Retina (tissue), 1 donor: ENCODE measurements at places on chromosomes 11 and 22.
A peak's percentile ranks its signal among the peaks of the same experiment; 100 is the strongest.

- no peak for DNase-seq
Measured at GRCh38 chr11:10609636-10610035, 41.2 kb upstream of the LYVE1 start.

- no peak for DNase-seq
Measured at GRCh38 chr11:88424881-88425280, 87.3 kb upstream of the CTSC start.

DNA sequence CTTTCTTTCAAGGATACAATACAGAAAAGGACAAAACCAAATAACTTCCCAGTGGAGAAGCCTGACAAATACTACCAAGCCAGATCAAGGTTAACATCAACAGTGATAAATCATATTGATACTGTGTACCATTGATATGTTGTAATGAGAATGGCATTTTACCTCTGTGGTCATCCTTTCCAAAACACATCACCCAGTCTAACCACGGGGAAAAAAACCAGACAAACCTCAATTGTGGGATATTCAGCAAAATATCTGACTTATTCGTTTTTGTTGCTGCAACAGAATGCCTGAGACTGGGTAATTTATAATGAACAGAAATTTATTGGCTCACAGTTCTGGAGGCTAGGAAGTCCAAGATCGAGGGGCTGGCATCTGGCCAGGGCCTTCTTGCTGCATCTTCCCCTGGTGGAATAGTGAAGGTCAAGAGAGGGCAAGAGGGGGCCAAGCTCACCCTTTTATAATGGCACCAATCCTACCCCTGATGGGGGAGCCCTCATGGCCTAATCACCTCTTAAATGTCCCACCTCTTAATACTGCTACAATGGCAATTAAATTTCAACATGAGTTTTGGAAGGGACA lies 66.1 kb downstream of the FAM76B start:
- DNase-seq: no peak

GRCh38 chr22:37999640-38000272 lies 15.4 kb upstream of the SOX10 start:
- no peak for DNase-seq

GRCh38 chr11:7418906-7419305 lies 66.4 kb upstream of the OLFML1 start:
- DNase-seq: no peak

DNA sequence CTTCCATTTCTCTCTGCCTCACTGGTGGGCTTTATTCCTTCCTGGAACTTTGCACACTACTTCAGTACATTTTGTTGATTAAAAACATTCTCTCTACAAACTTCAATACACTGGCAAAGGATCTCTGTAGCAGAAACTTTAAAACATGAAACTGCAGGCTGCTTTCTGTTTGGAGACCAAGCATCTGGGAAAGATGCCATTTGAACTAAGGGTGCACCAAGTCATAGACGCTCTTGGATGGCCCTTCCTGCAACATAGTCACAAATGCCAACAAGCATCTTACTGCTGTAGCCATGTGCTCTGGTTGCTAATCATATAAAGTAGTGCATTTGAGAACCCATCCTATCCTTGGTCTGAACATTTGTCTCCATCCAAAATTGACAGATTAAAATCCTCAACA lies 56.4 kb downstream of the SNX19 start:
- DNase-seq: no peak

- no peak for DNase-seq
Measured at GRCh38 chr11:101096036-101096704, 33.4 kb downstream of the PGR start.

GRCh38 chr11:123429913-123430720 lies at the start of gene GRAMD1B:
Gene GRAMD1B (plus strand): TSS chr11:123430269. CDS start chr11:123430793, 524 bp downstream.
- peak; percentile 91 for DNase-seq

DNA sequence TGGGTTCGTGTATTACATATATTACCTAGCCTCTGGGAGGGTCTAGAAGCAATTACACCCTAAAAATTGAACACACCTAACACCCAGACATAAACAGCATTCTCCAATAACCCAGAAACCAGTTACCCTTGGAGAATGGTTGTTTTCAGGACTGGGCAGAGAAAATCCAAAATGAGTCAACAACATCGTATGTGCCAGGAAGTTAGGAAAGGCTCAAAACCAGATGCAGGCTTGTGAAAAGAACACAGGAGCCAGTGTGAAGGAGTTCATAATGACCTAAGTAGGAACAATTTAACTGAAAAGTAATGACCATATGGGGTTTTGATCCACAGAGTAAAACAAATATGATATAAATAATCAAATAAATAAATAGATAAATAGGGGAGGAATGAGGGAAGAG lies 5.1 kb upstream of the CLPB start:
- DNase-seq: no peak

- no peak for DNase-seq
Measured at GRCh38 chr11:119030029-119030328, 698 bp downstream of the SLC37A4 start.

DNA sequence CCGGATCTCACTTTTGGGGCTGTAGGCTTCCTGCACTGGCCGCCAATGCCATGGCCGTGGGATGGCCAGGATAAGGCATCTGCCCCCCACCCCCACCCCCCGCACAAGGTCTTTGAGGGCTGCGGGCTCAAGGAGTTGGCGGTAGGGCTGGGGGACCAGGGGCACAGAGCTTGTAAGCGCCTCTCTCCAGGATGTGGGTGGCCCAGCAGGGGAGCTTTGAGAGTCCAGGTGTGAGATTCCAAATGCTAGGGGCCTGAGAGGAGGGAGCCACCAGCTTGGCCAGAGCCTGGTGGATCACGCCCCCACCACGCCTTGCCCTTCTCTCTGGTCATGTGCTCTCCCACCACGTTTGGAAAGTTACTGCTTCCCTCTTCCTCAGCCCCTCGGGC lies 5.0 kb downstream of the CD81 start:
- DNase-seq: no peak

DNA sequence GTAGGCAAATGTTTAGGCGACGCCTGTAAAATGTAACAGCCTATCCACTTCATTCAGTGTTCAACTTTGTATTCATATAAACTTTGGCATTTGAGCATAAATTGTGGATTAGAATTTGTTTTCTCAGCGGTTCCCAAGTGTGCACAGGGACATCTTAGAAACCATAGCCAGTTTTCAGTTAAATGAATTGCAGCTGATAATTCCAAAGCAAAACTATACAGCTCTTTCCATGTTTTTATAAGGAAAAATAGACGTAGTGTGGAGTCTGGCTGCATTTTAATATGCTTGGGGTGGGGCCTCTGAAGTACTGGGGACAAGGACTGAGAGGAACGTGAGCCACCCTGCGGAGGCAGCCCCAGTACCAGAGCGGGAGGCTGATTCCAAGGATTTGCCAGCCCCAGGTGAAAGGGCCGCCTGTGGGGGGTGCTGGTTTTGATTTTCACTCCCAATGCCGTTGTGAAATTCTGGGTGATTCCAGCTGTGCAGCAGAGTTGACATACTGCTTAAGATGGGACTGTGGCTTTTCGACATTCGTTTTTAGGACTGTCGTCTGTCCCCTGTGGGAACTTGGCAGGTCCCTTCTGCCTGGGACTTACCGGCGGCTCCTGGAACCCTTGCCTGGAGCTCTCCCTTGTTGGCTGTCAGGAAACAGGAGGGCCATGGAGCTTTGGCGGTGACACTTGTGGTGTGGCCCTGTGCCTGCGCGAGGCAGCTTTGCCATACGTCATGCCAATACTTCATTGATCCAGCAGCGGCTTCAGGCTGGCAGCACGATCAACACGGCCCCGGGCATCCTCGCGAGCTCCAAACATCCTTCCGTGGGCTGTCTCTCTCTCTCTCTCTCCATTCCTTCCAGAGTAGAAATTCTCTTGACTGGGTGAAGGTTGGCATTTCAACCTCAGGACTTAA lies 370.9 kb downstream of the TBC1D22A start:
- no peak for DNase-seq

GRCh38 chr22:44217346-44217745 lies 36.6 kb downstream of the PARVG start:
- DNase-seq: no peak

DNA sequence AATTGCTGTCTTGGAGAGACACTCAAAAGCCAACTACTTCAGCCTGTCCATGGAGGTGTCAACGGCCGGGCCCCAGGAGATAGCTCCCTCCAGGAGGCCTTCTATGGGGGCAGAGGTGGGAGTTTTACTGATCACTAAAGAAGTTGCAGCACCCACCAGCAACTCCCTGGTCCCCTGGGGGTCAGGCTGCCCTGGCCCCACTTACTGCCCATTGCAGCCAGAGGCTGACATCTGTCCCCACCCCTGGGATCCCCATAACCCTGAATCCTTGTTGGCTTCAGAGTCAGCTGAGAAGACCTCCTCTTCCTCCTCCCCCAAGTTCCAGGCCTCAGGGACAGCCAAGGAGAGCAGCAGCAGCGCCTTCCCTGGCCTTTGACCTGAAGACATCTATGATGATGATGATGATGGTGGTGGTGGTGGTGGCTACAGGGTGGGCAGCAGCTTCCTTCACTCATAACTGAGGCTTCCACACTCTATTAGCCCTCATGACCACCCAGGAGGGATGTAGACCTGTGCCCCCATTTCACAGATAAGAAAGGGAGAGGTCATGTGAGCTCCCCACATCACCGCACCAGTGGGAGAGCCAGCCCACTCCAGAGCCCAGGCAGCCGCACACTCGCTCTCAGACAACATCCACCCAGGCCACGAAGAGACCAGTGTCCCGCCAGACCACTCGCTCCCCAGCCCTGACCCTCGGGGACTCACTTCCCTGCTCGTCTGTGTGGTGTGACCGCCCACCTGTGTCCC lies 43.8 kb upstream of the FGF3 start:
- no peak for DNase-seq

- DNase-seq: no peak
Measured at GRCh38 chr11:60916669-60917206, 2.8 kb downstream of the TMEM109 start.

GRCh38 chr11:69130654-69131053 lies 25.1 kb upstream of the SMIM38 start:
- DNase-seq: no peak

DNA sequence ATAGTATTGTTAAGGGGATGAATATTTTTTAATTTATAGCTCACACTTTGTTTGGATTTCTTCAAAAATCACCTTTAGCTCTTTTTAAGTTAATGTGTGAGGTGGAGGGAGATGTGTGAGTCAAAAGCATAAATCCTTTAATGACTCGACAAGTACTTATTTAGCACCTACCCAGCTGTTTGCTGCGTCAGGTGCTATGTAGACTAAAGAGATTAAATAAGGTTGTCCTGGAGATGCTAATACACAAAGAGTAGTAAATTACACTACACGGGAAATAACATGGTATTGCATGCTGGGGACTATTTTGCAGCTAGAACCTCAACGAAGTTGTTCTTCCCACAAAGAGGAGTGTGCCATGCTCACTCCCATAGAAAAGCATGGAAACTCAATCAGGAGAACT lies 583.3 kb upstream of the TENM4 start:
- DNase-seq: no peak

DNA sequence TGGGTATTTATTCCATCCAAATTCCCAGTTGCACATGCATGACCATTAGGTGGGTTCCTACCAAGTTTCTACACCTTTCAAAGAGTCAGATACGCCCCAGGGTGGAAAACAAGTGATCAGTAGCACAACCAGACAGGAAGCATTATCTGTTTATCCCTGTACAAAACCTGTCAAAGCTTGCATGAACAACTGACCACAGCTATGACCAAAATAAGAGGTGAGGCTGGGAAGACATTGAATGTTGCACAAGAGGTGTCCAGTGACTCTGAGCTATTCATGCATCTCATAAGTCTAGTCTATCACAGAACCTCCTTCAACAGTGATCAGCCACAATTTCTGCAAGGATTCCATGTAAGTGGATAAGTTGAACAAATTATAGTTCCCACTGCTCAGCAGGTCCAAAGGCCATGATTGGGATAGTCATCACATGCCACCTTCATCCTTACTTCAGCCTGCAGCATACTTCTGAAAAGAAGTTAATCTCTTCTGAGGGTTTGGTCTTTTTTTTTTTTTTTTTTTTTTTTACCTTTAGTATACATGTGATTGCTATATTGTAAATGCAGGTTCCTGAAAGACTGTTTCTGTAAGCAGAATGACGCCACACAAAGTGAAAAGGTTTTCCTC lies 28.0 kb upstream of the TMEM45B start:
- DNase-seq: no peak

- DNase-seq: peak; percentile 77
Measured at GRCh38 chr22:37623075-37624016, 14.7 kb downstream of the GGA1 start.

- DNase-seq: no peak
Measured at GRCh38 chr11:123551079-123551478, 103.3 kb downstream of the SCN3B start.

GRCh38 chr11:32366666-32367065 lies 68.7 kb downstream of the WT1 start:
- DNase-seq: no peak

DNA sequence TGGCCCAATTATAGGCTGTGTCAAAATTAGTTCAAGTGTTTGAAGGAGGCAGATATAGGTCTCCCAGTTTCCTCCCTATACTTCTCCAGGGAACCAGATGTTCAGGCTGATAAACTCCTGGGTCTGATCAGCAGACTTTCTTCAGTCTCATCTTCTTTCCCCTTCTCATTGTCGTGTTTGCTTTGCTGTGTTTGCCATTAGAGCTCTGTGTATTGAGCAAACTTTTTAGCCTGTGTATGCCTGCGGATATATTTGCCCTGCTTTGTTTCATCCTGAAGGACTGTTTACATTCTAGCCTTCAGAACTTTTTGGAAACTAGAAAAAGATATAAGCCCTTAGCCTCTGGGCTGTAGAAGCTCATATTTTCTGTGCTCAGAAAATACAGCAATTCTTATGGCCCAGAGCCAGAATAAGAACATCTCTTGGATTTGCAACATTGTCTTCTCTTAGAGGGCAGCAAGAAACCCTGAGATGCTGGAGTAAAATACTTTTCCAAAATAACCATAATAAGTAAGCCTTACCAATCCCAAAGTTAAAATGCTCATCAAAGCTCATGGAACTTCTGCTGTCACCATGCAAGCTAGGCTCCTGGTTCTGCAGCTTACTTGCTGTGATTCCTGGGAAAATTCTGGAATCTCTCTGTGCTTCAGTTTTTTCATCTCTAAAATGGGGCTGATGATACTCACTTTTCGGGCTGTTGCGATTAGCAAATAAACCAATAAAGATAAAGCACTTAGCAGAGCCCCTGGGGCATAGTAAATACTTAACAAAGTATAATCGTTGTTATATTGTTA lies 34.1 kb upstream of the ME3 start:
- DNase-seq: no peak

DNA sequence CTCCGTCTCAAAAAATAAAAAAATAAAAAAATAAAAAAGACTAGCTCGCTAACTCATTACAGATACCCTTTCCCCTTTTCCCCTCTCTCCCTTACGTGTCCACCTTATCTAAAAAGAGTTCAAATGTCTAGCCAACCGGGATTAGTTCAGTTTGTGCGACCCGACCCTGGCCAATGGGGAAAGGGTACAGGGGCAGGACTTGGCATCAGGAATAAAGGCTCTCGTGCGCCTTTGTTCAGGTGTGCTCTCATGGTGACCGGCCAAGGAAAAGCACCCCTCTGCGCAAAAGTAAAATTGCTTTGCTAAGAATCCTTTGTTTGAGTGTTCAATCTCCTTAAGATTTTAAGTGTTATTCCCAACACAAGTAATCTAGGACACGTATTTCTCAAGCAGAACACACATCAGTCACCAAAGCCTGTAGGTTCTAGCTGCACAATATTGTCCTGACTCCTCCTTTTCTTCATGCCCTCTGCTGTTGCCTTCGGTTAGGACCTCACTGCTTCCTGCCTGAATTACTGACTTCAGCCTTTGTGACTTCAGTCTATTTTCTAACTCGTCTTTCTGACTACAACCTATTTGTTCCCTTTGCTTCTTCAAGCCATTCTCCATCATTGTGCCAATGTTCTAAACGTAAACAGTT lies 20.7 kb upstream of the CECR2 start:
- no peak for DNase-seq

GRCh38 chr11:2554338-2555207 lies 109.8 kb downstream of the KCNQ1 start:
- no peak for DNase-seq

- no peak for DNase-seq
Measured at GRCh38 chr11:110828086-110828485, 115.8 kb upstream of the ARHGAP20 start.
